NCI-H460 (cell line): ENCODE measurements at places on chromosomes 1 and 21. TPM values are rescaled to one million over a fixed set of nuclear protein-coding genes. Genes with fewer than 3 reads are reported as not detected.
A peak's percentile ranks its signal among the peaks of the same experiment; 100 is the strongest.

GRCh38 chr21:25572861-25573310 lies 34.4 kb downstream of the MRPL39 start:
- no peak for DNase-seq

DNA sequence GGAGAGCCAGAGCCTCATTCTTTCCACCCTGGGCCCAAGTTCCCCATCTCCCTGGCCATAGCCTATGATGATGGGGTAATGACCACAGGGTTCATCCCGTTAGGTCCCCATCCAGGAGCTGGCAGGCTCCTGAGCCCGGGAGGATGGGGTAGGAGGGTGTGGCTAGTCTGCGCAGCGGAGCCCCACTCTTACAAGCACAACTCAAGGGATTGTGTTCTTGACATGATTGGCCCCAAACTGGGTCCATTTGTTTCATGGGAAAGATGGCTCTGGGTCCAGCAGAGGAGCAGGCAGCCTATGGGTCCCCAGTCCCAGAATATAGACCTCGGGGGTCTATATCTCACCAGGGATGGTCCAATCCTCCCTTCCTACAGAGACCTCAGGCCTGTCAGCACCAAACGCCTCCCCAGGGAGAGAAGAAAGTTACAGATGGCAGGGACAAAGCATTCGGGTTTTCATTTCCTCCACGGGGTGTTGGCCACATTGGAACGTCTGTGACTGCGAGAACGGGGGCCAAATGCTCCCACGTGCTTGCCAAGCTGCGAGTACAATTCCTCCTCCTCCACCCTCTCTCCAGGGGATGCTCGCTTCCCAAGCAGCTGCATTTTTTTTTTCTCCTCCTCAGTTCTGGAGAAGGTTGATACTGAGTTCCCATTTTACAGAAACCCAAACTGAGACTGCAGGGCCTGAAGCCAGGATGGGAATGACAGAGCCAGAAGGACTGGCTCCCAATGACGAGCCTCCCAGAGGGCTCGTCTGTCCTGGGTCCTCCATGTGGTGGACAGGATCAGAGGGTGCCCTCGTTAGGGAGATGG lies 71.0 kb downstream of the DHRS3 start:
- no peak for DNase-seq

Gene RWDD3
- 7.9 and 13.2 TPM in 2 replicates for total RNA-seq

- no peak for DNase-seq
Observed at GRCh38 chr1:12245116-12245515, 15.3 kb downstream of the VPS13D start.

GRCh38 chr1:178768423-178768822 lies 43.4 kb downstream of the RALGPS2 start:
- peak; percentile 37 for DNase-seq
